Endodermal cell (in vitro differentiated cells): ENCODE measurements at places on chromosomes 6 and 20. TPM values are rescaled to one million over a fixed set of nuclear protein-coding genes. Genes with fewer than 3 reads are reported as not detected.

RAB44 gene
- not detected in 2 replicates for total RNA-seq

RGS17 gene
- 2.4 to 3.7 TPM (median 3.2 TPM) in 3 replicates for total RNA-seq

GGT7 gene
- 31.8 to 39.6 TPM (median 39.2 TPM) in 3 replicates for total RNA-seq

HLA-DQB1 gene
- 1.5 to 4.4 TPM (median 2.2 TPM) in 3 replicates for total RNA-seq

ADGRF1 gene
- not detected in 3 replicates for total RNA-seq

OTOR gene
- total RNA-seq, result not detected in 3 replicates

DNA sequence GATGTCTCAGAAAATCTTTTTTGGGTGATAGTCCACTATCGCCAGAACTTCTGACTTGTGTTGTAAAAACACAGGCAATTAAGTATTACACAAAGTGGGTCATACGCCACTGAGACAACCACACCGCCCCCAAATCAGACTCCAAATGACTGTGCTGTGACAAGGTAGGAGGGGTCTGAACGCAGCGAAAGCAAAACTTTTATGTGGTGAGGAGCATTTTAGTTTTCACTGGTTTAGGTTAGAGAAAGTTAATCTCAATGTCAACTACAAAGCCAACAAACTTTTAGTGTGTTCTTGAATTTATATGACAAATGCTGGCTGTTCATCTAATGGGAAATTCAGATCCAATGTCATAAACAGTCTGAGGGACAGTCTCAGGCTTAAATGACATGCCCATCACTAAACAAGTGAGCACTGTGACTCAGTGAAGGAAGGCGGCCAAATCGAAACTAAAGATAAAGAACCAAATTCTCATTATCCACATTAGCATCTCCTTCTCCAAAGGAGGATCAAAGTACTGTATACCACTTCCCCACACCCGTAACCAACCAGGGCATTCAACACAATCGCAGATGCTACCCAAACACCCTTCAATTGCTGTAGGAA, 186.7 kb downstream of the GJA10 start:
- no peak for DNase-seq
- no peak overlapping the region for H3K4me3 ChIP-seq
- H3K27ac ChIP-seq, result no peak overlapping the region
- no peaks in the 10 kb centered on the region for H3K36me3 ChIP-seq
- H3K4me1 ChIP-seq, result peaks cover 17% of the 10 kb centered on the region

- H3K36me3 ChIP-seq, result no peaks in the 10 kb centered on the region
- peaks cover 16% of the 10 kb centered on the region for H3K27me3 ChIP-seq
- H3K27ac ChIP-seq, result no peak overlapping the region
- peak overlapping the region; percentile 81 for H3K4me3 ChIP-seq
These were observed 1.4 kb downstream of the CTSZ start for GRCh38 chr20:59005523-59006166.

DNA sequence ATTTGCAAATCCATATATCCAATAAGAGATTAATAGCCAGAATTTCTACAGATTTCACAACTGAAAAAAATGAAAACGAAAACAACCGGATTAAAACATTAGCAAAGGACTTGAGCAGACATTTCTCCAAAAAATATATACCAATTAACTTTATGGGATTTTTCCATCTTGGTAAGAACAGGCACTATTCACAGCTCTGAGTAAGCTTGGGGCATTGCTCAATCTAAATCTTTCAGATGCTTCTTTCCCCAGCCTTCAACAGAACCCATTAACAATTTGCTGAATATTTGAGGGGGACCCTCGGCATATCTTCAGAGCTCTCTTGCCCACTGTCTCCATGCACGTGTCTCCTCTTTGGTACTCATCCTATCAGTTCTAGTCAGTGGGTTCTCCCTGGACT, 111.7 kb upstream of the CD93 start:
- H3K4me3 ChIP-seq, result no peak overlapping the region
- H3K27ac ChIP-seq, result no peak overlapping the region
- DNase-seq, result no peak
- peaks cover 5% of the 10 kb centered on the region for H3K4me1 ChIP-seq
- H3K27me3 ChIP-seq, result no peaks in the 10 kb centered on the region
- no peaks in the 10 kb centered on the region for H3K36me3 ChIP-seq

GRCh38 chr6:75818098-75818855, 69.2 kb downstream of the MYO6 start:
- H3K4me1 ChIP-seq, result peaks cover 5% of the 10 kb centered on the region
- no peak overlapping the region for H3K4me3 ChIP-seq
- H3K27me3 ChIP-seq, result no peaks in the 10 kb centered on the region
- DNase-seq, result no peak

DNA sequence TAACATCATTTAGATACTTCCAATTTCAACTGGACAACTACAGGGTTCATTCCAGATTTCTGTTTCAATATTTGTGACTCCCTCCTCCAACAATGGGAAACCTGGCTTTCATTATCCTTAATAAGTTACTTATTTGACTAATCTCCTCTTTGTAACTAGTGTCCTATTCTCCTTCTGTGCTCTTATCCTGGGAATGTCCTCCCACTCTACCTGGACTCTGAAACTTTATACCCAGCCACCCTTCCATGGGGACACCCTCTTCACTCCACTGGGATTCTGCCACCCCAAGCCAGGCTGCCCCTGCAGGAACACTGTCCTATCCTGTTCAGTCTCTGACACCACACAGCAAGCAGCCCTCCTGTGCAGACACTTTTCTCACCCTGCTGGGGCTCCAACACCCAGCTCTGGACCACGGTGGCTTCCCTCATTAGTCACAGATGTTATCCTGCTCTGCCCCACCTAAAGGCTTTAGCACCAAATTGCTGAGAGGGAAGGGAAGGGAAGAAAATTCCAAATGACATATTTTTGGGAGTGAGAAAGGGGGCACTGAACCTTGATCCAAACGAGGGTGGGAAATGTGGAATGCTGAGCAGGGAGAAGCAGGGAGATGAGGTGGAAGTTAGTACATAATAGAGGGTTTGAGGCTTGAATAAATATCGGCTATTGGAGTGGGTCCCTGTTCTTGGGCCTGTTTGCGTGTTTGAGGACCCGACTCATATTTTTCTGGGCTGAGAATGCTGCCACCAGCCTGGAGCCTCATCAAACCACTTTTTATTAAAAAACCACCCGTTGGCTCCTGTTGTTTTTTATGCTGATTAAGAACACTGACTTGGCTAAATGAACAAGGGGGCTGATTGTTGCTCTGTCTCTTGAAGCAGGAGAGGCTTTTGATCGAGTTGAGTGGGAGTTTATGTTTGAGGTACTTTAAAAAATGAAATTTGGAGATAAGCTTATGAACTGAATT, 54.0 kb upstream of the AKIRIN2 start:
- no peaks in the 10 kb centered on the region for H3K4me1 ChIP-seq
- peak overlapping the region; percentile 27 for H3K4me3 ChIP-seq

DNA sequence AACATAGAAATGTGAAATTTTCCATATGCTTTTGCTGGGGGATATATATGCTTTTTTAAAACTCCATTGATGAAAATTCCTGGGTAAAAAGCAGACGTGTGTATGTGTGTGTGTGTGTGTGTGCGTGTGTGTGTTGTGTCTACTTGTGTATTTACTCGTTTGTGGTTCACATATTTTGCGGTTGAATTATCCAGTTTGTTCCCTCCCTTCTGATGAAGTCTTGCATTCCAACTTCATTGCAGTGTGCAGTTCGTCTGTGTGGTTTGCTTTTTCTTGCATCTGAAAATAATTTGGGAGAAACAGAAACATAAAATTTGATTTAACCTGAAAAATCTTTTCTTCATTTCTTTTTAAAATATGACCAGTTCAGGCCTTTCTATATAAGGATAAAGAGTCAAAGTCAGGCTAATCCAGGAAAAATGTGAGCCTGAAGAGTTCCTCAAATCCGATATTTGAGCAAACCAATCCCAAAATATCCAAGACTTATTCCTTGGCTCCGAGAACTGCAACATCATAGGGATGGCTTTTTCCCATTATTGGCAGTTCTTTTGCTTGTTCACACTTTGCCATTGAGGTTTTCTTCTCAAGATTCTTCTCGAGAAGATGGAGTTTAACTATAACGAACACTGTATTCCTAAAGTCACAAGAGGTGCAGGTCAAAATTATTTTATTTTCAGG, 202.2 kb upstream of the CCN2 start:
- DNase-seq, result no peak
- no peaks in the 10 kb centered on the region for H3K27me3 ChIP-seq
- no peaks in the 10 kb centered on the region for H3K4me1 ChIP-seq
- H3K4me3 ChIP-seq, result no peak overlapping the region
- no peaks in the 10 kb centered on the region for H3K36me3 ChIP-seq

- no peaks in the 10 kb centered on the region for H3K4me1 ChIP-seq
- H3K36me3 ChIP-seq, result no peaks in the 10 kb centered on the region
- no peak overlapping the region for H3K4me3 ChIP-seq
- H3K27me3 ChIP-seq, result no peaks in the 10 kb centered on the region
- DNase-seq, result no peak
- H3K27ac ChIP-seq, result no peak overlapping the region
These were observed 233.1 kb upstream of the FERMT1 start for GRCh38 chr20:6355754-6356451.

DNA sequence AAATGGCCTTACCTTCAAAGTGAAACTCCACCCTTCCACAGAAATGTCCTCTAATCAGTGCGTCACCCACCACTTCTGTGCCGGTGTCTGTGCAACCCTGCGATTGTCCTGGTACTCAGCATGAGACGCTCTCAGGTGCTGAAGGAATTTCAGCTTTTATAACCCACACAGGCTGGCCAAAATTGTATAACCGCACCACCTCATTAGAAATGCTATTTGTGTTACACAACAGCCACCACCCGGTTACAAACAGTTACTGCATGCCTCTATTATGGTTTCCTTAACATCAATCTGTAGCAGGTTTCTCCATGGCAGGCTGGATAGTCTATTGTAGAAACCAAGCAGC, 51.5 kb downstream of the SLC23A2 start:
- DNase-seq, result peak; percentile 56
- H3K36me3 ChIP-seq, result no peaks in the 10 kb centered on the region
- no peak overlapping the region for H3K27ac ChIP-seq
- no peaks in the 10 kb centered on the region for H3K4me1 ChIP-seq
- H3K27me3 ChIP-seq, result no peaks in the 10 kb centered on the region
- H3K4me3 ChIP-seq, result no peak overlapping the region

- no peak overlapping the region for H3K4me3 ChIP-seq
- H3K36me3 ChIP-seq, result no peaks in the 10 kb centered on the region
These were observed 223.1 kb upstream of the MYLIP start for GRCh38 chr6:15905488-15906419.

- no peak for DNase-seq
- no peaks in the 10 kb centered on the region for H3K36me3 ChIP-seq
- no peaks in the 10 kb centered on the region for H3K4me1 ChIP-seq
- no peak overlapping the region for H3K4me3 ChIP-seq
- H3K27ac ChIP-seq, result no peak overlapping the region
- H3K27me3 ChIP-seq, result no peaks in the 10 kb centered on the region
These were observed 155.8 kb downstream of the SLC16A10 start for GRCh38 chr6:111243095-111243494.

- peak overlapping the region; percentile 39 for H3K4me3 ChIP-seq
- no peak overlapping the region for H3K27ac ChIP-seq
- H3K4me1 ChIP-seq, result peaks cover 9% of the 10 kb centered on the region
These were observed 29.5 kb downstream of the RIOK1 start for GRCh38 chr6:7419065-7419464.

DNA sequence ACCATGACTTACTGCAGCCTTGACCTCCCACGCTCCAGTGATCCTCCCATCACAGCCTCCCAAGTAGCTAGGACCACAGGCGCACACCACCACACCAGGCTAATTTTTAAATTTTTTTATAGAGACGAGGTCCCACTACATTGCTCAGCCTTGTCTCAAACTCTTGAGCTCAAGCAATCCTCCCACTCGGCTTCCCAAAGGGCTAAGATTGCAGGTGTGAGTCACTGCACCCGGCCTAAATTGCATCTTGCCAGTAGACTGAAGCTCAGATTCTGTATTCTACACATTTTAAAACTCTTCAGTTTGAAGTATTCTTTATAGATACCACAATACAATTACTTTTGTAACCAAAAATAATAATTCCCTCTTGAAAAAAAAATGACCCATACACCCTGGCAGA, 11.4 kb downstream of the NUDT3 start:
- peaks cover 3% of the 10 kb centered on the region for H3K36me3 ChIP-seq
- H3K4me1 ChIP-seq, result peaks cover 3% of the 10 kb centered on the region
- no peaks in the 10 kb centered on the region for H3K27me3 ChIP-seq
- no peak overlapping the region for H3K4me3 ChIP-seq

DNA sequence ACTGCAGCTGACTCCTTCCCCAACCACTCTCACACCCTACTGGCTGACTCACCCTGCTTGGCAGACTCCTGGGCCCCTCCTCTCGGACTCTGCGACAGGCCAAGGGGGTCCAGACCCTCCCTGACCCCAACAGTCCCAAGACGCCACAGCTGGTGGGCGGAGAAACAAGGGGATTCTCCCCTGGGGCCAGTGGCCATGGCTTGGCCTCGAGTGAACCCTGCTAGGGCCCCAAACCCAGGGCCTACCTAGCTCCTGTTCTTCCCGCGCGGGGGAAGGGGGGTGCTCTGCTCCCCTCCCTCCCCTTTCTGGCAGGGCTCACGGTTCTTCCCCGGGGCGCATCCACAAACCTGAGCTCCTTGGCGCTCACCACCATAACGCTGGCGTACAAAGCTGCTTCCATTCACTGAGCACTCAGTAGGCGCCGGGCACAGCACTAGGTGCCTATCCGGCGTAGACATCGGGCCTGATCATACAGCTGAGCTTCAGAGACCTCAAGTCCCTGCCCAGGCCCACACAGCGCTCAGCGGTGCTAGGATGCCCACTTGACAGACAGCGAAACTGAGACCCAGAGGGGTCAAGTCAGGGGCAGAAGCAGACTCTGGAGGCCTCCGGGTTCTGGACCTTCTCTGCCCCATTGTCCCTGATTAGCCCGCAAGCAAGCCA, 597 bp downstream of the ADA start:
- DNase-seq, result no peak
- H3K4me3 ChIP-seq, result peak overlapping the region; percentile 81
- no peaks in the 10 kb centered on the region for H3K4me1 ChIP-seq
- no peak overlapping the region for H3K27ac ChIP-seq
- H3K36me3 ChIP-seq, result no peaks in the 10 kb centered on the region
- no peaks in the 10 kb centered on the region for H3K27me3 ChIP-seq

DNA sequence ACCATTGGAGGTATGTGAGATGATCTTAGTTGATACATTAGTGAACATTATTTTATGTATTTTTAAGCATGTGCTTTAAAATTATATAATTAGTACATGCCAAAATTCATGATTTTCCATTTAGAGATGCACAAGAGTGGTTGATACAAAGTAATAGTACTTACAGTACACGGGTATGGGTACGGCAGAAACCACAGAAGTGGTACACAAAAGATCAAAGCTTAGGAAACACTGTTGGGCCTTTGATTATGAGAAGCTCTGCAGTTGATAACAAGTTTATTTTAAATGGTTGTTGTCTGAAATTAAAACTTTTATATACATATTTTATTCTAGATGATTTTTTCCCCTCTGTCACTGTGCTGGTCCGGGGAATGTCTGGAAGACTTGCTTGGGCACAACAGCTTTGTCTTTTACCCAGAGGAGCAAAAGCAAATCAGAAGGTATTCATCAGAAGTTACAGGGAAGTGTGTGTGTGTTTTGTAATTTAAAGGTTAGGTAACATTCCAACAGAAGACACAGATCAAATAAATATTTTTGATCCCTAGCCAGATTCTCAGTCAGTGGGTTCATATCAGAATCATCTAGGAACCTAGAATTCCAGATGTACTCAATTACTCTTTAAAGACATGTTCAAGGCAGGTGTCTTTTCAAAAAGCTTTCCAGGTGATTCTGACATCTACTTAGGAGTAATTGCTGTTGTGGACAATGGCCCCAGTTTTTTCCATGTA, 32.5 kb upstream of the ADIG start:
- no peak overlapping the region for H3K27ac ChIP-seq
- no peaks in the 10 kb centered on the region for H3K4me1 ChIP-seq
- no peak overlapping the region for H3K4me3 ChIP-seq
- no peak for DNase-seq
- H3K27me3 ChIP-seq, result no peaks in the 10 kb centered on the region
